ENCODE measurements at places on chromosomes 13 and 19.

GRCh38 chr13:114077933-114078325 lies 54.5 kb downstream of the RASA3 start:
- no peak for DNase-seq

DNA sequence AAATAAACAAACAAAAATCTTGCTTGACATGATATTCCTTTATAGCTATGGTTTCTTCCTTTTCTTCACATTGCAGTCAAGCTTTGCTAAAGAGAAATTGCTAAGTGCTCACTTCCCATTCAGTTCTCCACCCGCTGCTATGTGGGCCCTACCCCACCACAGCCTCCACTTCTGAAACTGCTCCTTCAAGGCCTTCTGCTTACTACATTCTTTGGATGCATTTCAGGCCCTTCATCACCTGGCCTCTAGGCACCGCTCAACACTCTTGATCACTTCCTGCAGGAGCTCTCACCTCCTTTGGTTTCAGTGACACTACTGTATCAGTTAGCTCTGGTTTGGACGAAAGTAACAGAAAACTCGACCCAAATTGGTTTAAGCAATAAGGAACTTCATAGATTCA lies 72.4 kb downstream of the KLF5 start:
- no peak for DNase-seq

DNA sequence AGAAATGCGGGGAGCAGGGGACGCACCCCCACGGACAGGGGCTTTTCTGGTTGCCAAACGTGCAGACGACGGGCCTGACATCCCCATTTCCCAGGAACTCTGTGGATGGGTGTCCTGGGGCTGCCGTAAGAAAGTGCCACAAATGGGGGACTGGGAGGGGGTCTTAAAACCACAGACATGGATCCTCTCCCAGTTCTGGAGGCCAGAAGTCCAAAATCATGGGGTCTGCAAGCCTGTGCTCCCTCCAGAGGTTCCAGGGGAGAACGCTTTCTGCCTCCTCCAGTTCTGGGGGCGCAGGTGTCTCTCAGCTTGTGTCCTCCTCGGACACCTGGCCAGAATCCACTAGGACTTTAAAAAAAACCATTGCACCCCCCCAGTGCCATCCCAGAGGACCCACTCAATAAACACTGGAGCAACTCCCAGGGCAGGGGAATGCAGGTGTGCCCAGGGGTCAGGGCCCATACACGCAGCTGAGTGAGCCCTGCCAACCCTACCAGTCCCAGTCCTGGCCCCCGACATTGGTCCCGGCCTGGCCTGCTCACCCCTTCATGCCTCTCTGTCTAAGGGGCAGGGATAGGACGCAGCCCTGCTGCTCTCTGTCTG lies 103.9 kb downstream of the GADD45B start:
- DNase-seq: no peak

- no peak for DNase-seq
Observed at GRCh38 chr19:48970923-48971395, 5.8 kb downstream of the FTL start.

- no peak for DNase-seq
Observed at GRCh38 chr13:38635030-38635429, 51.8 kb upstream of the FREM2 start.

DNA sequence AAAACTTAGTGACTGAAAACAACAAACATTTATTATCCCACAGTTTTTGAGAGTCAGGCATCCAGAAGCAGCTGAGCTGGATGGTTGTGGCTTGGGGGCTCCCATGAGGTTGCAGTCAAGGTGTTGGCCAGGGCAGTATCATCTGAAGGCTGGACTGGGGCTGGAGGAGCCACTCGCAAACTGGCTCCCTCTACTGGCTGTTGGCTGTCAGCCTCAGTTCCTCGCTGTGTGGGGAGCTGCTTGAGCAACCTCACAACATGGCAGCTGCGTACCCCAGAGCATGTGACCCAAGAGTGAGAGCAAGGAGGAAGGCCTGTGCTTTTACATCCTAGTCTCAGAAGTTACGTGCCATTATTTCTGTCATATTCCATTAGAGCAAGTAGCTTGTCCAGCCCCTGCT lies 9.7 kb downstream of the YJU2 start:
- no peak for DNase-seq

GRCh38 chr19:9406798-9407352 lies 28.5 kb downstream of the ZNF266 start:
- no peak for DNase-seq

DNA sequence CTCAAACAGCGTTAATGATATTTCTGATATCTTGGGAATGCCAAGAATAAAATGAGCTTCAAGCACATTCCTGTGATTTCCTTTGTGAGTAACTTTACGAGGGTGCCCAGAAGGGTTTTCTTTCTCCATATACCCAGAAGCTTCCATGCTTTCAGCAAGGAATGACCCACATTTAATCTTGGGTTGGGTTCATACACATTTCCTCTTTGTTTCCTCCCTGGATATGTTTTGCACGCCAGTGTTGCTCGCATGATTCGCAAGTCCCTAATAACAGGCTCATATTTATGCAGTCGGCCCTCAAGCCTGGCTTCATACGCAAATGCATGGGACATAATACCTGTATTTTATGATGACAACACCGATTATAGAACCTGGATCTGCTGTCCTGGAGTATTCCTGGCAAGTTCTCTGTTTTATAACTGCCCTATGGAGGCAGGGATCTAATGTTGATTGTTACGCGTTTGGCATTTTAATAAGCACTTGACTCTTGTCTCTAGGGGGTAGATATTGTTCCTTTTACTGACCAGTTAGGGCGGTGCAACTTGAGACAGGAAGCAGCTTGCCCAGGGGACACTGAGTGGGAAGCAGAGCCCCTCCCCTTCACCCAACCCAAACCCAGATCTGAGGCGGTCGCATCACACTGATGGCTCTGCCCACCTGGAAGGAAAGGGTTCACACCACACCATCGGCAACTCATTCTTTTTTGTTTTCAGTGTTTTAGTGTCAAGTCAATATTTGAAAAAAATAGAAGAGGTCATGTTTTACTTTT lies 220.4 kb upstream of the SOX1 start:
- peak; percentile 45 for DNase-seq

DNA sequence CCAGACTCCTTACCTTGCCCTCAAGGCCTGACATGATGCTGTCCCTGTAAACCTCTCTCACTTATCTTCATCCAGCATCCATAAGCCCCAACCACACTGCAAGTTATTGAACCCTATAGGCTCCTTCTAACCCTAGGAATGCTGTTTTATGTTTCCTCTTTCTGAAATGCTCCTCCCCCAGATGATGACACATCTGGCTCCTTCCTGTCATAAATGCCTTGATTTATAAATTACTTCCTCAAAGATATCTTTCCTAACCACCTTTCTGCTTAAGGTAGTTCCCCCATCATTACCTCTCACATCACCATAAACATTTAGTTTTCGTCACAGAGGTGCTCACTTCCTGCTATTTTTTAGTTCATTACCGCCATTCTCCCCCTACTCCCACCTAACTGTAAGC lies 12.3 kb downstream of the RUBCNL start:
- DNase-seq: no peak
